ENCODE measurements at places on chromosomes 13 and 19. TPM values are rescaled to one million over a fixed set of nuclear protein-coding genes. Genes with fewer than 3 reads are reported as not detected.

Gene FGF21
- not detected for total RNA-seq

Gene SLC25A41
- not detected for total RNA-seq

Gene GRIN3B
- 2.6 TPM for total RNA-seq

Gene NPHS1
- not detected for total RNA-seq

Gene SERTAD1
- 38.8 TPM for total RNA-seq

Gene BRCA2
- 16.9 TPM for total RNA-seq

Gene NLRP4
- total RNA-seq = not detected

Gene ELSPBP1
- not detected for total RNA-seq

Gene CPAMD8
- total RNA-seq = 0.80 TPM

Gene CEACAM16
- total RNA-seq = not detected

Gene IZUMO2
- not detected for total RNA-seq

Gene FFAR2
- total RNA-seq = not detected

Gene CALM3
- 296 TPM for total RNA-seq

Gene NKG7
- total RNA-seq = not detected

Gene ZNF221
- 3.3 TPM for total RNA-seq

Gene OR7C1
- total RNA-seq = not detected

Gene URAD
- not detected for total RNA-seq

Gene SLC8A2
- total RNA-seq = not detected

Gene MYO16
- 0.05 TPM for total RNA-seq

Gene F2RL3
- total RNA-seq = 3.6 TPM

Gene KCNN4
- 3.2 TPM for total RNA-seq

Gene ICAM3
- total RNA-seq = 7.7 TPM

Gene LILRA1
- not detected for total RNA-seq

Gene ZFP30
- total RNA-seq = 6.1 TPM

Gene MUC16
- not detected for total RNA-seq

Gene ZSWIM9
- total RNA-seq = 2.8 TPM

Gene PRTN3
- not detected for total RNA-seq

Gene FUT2
- not detected for total RNA-seq

Data from mammary microvascular endothelial cell (primary cell).